ENCODE measurements at places on chromosomes 16 and 17. TPM values are rescaled to one million over a fixed set of nuclear protein-coding genes. Genes with fewer than 3 reads are reported as not detected.

The HCRT gene
- total RNA-seq = not detected

The C17orf100 gene
- 0.32 TPM for total RNA-seq

The TOP2A gene
- total RNA-seq = 1.7 TPM

The SPIRE2 gene
- 1.6 TPM for total RNA-seq

The SSH2 gene
- 18.6 TPM for total RNA-seq

The CCDC40 gene
- total RNA-seq = 3.5 TPM

The TSNAXIP1 gene
- total RNA-seq = 1.5 TPM

The PRSS22 gene
- not detected for total RNA-seq

The KRT36 gene
- not detected for total RNA-seq

The SMPD3 gene
- total RNA-seq = 0.09 TPM

The CCL3 gene
- not detected for total RNA-seq

The CAMKK1 gene
- 10.3 TPM for total RNA-seq

The ATP2A3 gene
- total RNA-seq = 3.8 TPM

The KRT9 gene
- not detected for total RNA-seq

The TEPSIN gene
- total RNA-seq = 8.2 TPM

The CTRB1 gene
- total RNA-seq = not detected
